ENCODE measurements at places on chromosomes 2 and 18.

DNA sequence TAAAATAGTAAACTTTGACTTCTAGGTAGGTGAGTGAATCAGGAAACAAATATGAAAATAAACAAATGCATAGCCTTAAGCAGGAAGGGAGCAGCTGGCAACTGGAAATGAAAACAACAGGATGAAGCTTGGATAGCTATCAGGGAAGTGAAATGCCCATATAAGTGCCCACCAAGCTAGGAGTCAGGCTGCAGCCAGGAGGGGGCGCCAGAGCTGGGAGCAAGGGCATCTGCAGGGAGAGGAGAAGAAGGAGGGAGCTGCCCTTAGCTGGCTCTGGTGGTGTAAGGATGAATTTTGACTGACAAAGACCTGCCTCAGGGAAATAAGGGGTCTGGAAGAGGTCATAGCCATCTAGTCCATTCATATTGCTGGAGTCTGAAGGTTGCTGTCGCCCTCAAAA lies 298.3 kb downstream of the TDRD15 start:
- DNase-seq: no peak

GRCh38 chr2:241014764-241015163 lies 16.3 kb downstream of the SNED1 start:
- no peak for DNase-seq

- DNase-seq: no peak
Observed at GRCh38 chr2:227325839-227326195, 766 bp downstream of the MFF start.

DNA sequence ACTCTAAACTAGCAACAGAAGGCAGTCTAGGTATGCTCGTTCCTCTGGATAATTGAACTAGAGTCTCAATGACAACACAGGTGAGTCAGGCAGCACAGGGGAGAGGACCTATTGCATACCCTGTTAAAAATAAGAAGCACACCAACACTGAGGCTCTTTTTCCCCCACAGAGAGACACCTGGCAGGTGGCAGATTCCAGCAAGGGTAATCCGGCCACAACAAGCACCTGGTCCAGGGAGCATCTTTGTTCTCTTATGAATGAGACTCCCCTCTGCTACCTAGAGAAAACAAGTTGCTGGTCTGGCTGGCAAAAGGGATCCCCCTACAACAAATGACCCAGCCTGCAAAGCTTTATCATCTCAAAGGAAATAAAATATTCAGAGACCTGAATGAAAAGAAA lies 508.9 kb upstream of the POU3F3 start:
- no peak for DNase-seq

- DNase-seq: no peak
Observed at GRCh38 chr18:58639751-58640427, 11.0 kb upstream of the ALPK2 start.

DNA sequence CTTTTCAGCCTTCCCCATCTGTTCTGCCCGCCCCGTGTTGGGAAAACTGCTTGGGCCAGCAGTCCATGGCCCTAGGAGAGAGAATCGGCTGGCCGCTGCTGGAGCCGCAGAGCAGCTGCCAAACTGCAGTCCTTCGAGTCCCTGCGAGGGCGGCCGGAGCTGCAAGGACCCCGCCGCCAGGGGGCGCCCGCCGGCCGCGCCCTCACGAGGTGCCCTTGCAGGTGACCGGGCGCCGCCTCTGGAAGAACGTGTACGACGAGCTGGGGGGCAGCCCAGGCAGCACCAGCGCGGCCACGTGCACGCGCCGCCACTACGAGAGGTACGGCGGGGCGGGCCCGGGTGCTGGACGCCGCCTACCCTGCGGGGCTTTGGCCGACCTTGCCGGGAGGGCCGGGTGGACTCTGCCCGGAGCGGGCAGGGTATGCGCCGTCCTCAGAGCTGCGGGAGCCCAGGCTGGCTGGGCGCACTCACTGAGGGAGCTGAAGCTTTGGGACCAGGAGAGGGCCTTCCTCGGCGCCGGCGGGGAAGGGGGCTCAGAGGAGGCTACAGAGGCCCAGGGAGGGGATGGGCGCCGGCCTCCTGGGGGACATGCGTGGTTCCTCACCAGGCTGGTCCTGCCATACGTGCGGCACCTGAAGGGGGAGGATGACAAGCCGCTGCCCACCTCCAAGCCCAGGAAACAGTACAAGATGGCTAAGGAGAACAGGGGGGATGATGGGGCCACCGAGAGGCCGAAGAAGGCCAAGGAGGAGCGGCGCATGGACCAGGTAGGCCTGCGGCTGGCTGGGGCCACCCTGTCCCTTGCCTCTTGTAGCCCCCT lies 13.6 kb downstream of the ARID5A start:
- DNase-seq: no peak

All from GM12878 (cell line).